CD4-positive, alpha-beta T cell treated with Interleukin-21 for 1 hour (primary cell): ENCODE measurements at places on chromosomes 7 and 10.

- no peak for DNase-seq
Observed at GRCh38 chr10:132418527-132419416, 21.8 kb downstream of the PWWP2B start.

DNA sequence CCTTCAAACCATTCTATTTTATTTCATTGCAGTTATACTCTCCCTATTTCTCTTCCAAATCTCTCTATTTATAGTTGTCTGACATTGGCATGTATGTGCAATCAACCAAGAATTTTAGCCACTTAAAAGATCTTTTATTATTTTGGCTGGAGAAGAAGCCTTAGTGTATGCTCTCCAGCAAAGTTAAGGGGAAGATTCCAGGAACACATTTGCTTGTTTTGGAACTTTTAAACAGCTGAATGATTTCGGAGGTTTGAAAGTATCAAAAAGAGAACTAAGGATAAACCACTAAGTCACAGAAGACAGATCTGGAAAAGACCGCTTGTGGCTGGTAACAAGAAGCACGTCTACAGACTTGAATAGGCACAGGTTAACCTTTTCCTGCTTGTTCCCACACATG lies 182.2 kb upstream of the FZD1 start:
- DNase-seq: no peak

GRCh38 chr7:127258111-127258510 lies 5.4 kb upstream of the GRM8 start:
- no peak for DNase-seq

DNA sequence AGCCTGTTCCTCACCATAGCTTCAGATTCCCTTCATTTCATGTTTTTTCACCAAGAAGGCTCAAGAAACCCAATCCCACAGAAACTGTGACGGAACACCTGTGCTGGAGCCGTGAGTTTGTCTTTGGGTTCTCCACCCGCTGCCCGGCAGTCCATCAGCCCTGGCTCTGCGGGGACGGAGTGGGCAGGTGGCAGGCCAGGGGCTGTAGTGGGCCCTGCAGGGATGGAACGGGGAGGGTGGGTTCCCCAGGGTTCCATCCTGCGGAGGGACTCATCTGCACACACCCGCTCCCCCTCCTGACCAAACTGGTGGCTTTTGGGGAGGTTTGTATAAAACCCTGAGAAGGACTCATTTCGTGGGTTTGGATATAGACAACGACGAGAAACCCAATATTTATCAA lies 15.0 kb downstream of the CYP17A1 start:
- no peak for DNase-seq

- no peak for DNase-seq
Observed at GRCh38 chr7:18772567-18772965, 277.0 kb downstream of the HDAC9 start.

DNA sequence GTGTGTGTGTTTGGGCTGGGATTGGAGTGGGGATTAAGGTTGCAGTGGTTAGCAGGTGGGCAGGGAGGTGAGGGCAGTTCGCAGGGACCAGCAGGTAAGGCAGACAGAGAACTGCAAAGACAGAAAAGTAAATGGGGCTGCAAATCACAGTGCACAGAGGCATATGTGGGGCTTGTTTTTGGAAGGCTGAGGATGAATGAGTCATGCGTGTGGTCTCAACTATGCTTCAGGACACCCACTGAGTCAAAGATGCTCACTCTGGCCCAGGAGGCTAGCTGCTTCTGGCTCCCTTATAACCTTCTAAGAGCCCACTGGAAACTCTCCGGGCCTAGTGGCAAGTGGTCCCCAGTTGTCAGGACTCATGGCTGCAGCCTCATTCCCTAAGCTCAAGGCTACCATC lies 118.2 kb downstream of the ZNF248 start:
- no peak for DNase-seq

DNA sequence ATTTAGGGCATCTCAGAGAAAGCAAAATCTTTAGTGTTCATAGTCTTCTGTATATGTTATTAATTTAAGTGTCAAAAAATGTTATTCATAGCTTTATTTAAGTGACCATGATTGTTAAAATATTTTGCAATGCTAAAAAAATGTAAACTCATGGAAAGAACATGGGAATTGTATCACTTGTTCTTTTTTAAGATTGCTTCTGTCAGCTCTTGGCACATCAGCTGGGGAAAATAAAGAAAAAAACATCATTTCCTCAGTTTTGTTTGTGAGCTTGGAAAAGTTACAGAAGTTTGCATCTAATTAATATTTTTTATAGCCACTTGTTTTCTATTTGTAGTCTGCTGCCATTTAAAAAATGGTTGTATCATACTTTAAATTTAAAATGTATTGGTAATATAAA lies 285.9 kb upstream of the CSTF2T start:
- no peak for DNase-seq

DNA sequence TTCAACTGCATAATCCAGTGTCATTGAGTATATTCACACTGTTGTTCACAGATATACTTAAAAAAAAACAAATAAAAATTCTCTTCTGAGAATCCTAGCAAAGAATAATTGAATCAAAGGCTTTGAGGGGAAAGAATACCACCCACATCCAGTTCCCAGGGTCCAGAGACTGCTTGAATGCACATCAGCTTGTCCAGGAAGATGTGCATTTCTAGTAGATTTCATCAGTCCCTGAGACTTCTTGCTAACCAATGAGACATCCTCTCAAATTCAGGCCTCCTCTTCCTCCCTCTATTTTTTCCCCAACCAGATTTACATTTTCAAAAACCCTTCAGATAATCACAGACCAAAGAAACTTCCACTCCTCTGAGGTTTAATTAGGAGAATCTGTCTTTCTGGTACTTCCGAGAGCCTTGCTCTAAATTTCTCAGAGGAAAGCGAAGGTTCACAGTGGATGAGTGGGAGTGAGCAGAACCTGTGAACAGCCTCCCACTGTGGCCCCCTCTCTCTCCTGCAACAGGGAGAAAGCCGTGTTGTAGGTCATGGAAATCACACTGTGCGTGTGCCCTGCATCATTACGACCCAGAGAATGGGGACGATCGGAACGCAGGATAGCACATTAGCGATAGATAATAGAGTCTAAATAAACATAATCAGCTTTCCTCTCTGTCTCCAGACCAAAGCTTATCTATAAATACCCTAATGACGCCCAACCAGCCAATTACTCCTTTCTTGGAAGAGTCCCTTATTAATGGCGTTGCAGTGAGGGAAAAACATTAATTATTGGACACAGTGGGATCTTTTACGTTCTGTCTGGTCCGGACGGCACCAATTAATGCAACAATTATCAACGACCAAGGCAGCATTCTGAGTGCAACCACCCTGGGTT lies 212.5 kb downstream of the EMX2 start:
- DNase-seq: no peak

DNA sequence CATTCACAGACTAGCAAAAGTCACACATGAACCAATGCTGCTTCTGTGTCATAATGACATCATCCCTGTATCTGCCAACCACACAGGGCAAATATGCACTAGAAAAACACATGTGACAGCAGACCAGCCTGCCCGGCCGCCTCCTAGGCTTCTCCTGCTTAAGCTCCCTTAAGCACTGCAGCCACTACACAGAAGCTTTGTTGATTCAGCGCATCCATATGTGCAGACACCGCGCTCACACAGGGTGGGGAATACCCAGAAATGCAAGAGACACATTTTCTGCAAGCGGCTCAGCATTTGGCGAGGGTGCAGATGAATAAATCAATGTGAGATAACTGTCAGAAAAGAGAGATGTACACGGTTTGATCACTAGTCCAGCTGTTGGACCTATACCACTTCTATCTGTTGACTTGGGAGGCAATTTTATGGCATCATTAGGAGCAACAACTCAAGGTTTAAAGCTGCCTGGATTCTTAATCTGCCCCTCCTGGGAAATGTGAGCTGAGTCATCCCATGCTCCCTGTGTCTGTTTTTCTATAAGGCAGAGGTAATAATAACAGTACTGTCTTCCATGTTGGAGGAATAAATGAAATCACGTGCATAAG lies 33.4 kb downstream of the CPXM2 start:
- no peak for DNase-seq

- no peak for DNase-seq
Observed at GRCh38 chr10:127447197-127447596, 101.9 kb upstream of the NPS start.

- no peak for DNase-seq
Observed at GRCh38 chr7:151827620-151828019, 49.3 kb downstream of the PRKAG2 start.

DNA sequence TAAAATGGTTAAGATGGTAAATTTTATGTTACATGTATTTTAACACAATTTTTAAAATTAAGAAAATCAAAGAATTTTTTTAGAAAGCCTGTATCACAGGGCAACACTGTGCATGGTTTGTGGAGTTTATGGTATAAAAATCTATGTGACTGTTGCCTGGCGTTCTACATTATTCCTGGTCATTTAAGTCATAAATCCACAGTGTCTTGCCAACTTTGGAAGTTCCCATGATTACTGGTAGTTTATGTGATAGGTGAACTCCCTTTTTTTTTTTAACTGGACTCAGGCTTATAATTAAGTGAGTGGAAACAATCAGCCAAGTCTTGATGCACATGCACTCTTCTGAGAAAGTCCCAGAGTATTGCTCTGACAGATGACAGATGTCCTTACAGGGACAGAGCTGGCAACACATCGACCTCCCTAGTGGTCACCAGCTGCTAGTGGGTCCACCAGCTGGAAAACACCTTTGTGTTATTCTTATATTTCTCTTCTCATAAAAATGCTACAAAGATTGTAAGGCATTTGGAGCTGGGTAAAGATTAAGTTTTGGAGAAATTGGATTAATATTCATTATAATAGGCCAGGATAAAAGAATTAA lies 8.8 kb upstream of the STN1 start:
- no peak for DNase-seq

DNA sequence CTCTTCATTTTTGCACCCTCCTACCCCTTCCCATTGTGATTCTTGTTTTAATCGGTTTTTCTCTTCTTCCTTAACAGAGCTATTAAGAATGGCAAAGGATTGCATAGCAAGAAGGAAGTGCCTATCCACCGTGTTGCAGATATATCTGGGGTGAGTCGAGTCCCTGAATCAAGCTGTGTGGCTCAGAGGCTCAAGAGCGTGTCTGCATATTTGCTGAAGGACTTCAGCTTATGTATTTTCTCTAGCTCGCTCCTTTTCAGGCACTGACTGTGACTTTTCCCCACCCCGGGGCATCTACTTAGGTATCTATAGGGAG lies 126.6 kb downstream of the LRRC4 start:
- DNase-seq: no peak

- no peak for DNase-seq
Observed at GRCh38 chr10:16867556-16867955, 50.3 kb upstream of the RSU1 start.

DNA sequence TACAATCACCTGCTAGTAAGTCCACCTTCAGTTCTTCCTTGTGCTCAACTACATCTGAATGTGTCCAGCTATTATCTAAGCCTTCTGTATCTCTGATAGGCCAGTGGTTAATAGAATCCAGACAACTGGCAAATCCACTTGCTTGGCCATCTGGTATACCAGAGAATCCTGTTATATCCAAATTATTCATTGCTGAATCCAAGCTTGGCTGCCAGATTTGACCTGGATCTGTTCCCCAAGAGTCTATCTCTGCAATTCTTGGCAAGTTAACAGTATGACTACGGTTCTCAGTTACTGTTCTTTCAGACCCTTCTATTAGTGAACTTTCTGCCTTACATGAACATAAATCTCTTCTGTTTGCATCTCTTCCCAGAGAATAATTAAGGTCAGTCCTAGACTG lies 154.6 kb upstream of the TARP start:
- DNase-seq: no peak

DNA sequence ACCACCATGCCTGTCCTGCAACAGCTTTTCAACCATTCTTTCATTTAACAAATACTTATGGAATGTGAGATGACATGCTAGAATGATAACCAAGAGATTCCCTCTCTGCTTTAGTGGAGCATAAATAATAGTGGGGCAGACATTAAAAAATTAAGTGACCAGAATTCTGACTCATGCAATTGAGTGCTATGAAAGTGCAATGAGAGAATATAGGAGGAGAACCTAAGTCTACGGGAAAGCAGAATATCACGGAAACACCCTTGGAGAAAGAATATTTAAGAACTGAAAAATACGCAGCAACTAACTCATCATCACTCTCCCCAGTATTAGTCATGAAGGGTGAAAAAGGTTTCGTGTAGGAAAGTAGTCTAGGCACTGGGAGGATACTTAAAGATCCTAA lies 7.1 kb downstream of the KIF5B start:
- DNase-seq: no peak

DNA sequence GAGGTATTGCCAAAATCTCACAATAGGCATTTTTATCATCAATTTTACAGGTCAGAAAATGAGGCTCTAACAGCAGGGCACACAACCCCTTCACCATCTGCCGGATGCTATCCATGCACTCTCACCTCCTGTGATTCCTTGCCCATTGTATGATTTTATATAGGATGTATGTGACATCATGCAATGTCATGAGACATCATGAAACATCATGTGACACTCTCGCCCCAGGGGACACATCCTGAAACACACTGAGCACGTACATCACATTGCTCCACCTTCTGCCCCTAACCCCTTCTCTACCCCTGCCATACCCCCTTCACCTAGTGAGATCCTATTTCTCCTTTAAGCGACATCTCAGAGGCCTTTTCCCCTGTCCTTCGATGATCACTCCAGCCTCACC lies 189.4 kb downstream of the FRMD4A start:
- DNase-seq: no peak

DNA sequence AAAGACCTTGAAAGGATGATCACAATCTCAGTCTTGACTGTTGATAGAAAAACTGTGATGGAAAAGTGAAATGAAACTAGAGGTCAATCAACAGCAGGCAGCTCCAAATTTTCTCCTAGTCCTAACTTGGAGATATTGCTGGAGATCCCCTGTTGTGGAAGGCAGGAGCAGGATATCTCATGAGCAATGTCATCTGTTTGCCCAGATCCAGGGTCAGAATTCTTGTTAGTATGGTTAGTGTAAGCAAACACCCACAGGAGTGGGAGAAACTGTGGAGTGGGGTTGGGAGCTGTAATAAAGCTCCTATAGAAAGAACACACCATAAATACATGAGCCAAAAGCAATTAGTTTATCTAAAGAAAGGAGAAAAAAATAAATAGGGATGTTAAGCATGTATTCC lies 169.0 kb downstream of the AKR1D1 start:
- DNase-seq: no peak

GRCh38 chr7:72223351-72223750 lies 188.8 kb downstream of the CALN1 start:
- DNase-seq: no peak

DNA sequence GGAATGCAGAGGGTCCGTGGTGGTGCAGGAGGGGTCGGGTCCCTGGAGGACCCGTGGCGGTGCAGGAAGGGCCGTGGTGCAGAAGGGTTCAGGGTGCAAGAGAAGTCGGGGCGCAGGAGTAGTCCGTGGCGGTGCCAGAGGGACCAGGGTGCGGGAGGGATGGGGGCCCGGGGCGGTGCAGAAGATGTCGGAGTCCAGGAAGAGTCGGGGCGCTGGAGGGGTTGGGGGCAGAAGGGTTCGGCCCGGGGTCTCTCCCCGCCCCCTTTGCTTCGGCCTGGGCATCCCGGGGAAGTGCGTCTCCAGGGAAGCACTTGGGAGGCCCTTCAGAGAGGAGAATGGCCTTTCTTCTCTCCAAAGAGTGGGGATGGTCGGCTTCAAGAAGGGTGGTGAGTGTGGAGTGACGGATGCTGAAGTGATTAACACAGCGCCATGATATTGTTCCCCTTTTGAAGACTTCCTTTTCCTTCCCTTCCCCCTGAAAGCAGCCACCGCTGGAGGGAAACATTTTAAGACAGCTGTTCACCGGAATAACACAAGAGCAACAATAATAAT lies 997 bp downstream of the WDR37 start:
- DNase-seq: no peak
